ENCODE measurements at places on chromosomes 7 and 10.

DNA sequence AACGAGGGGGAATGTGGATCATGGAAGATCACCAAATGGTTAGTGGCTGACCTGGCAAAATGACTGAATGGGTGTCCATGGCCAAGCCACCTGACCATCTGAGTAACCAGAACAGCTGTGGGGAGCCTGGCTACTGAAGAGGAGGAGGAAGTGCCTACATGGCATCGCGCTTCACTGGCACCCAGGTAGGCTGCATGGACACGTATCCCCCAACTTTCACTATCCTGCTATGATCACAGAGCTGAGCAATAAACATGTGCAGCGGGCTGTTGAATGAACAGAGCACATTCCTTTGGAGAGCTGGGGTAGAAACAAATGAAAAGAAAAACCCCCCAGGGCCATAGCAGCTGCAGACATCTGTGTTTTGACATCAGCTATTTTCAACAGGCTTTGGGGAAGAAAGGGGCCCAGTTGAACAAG lies 6.5 kb downstream of the AKR1B1 start:
- no peak for DNase-seq

GRCh38 chr10:14617852-14618251 lies 156.8 kb downstream of the FAM107B start:
- DNase-seq: no peak

DNA sequence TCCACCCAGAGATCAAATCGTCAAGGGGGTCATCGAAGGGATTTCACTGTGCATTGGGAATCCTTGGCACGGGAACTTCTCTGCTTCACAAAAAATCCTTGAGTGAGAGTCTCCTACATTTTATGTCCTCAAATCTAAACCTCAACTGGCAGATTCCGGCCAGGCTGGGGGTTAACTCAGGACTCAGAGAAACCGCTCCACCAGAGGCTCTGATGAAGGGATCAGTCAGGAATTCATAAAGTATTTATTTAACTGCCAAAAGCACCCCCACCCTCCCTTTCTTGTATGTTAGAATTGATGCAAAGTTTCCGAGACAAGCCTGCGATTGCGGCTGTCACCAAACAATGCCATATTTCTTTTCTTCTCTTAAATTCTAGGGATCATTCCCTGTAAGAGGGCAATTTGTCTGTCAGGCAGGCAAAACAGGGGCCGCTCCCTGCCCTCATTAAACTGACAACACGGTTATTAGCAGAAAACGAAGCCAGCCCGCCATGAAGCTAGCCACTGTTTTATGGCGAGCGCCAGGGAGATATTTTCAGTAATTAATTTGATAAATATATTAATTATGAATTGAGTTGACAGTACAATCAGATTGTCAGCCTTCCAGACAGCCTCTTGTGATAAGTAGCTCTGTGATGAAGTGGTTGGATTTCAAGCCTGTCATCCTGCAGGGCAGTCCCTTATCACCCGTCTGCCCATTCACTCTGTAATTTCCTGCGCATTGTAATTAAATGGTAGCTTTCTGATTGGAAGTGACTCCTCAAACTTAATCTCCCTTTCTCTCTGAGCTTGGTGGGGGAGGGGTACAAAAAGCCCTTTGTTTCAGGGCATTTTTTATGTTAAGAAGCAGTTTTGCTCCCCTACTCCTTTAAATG lies 153.0 kb upstream of the GPR26 start:
- no peak for DNase-seq

DNA sequence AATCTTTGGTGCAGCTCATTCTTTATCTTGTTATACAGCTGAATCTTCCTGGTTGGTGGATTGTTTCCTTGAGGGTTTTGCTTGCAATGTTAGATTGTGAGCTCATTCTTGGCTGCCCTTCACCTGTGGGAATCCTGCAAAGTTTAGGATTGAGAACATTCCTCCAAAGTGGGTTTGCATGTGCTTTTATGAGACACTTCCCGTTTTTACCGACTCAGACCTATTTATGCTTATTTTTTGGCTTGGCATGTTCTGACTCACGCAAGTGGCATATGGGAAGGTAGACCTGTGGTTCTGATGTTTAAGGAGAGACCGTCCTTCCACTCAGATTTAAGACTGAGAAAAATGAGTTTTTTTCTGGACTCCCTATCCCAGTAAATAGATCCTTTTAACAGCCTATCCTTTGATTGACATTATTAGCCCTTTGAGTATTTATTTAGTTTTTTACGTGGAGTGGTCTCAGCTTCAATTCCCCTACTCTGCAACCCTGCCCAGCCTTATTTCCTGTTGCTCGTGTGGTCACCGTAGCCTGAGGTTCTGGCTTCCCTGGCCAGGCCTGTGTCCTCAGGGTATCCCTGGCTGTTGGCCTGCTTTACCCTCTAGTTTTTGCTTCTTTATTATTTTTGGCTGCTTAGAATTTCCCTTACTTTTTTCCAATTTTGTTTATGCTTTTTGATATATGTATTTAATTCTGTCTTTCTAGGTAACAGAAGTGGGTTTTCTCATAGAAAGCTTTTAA lies 13.4 kb upstream of the PRF1 start:
- DNase-seq: no peak

- peak; percentile 90 for DNase-seq
Measured at GRCh38 chr7:38232502-38233366, 40.7 kb downstream of the TARP start.

GRCh38 chr7:44434201-44434600 lies 56.3 kb downstream of the NUDCD3 start:
- no peak for DNase-seq

GRCh38 chr7:151687523-151688235 lies 168.0 kb upstream of the RHEB start:
- DNase-seq: no peak

DNA sequence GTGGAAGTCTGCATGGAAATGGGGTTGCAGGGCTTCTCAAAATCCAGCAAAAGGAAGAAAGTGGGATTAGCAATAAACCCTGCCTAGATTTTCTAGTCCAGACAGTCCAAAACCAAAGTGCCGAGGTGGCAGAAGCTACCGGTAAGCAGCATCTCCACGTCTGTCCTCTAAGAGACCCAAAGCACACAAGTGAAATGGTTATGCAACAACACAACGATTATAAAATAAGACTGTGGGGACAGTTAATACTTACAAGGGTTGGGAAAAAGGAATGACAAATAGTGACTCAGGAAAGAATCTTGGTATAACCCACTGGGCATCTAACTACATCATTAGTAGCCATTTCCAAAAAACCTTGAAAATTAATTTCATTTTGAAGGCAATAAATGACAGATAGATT lies 24.7 kb downstream of the CREB3L2 start:
- DNase-seq: no peak

DNA sequence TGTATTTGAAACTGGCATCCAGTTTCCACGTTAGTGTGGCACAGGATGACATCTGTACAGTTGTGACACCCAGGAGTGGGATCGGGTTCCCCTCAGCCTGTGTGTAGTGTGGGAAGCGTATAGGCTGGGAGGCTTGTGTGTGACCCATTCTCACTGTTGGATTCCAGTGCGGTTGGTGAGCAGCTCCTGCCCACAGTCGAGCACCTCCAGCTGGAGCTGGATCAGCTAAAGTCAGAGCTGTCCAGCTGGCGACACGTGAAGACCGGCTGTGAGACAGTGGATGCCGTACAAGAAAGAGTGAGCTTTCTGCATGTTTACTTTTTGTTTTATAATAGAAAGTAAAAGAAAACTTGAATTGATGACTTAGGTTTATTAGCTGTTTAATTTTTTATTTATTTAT lies 18.7 kb upstream of the GET4 start:
- DNase-seq: no peak

- DNase-seq: no peak
Measured at GRCh38 chr10:130234171-130234965, 98.2 kb downstream of the GLRX3 start.

GRCh38 chr10:111392159-111392558 lies 315.3 kb downstream of the ADRA2A start:
- no peak for DNase-seq

GRCh38 chr10:97888641-97889262 lies 39.1 kb downstream of the GOLGA7B start:
- no peak for DNase-seq

GRCh38 chr10:33355274-33355673 lies 20.8 kb upstream of the NRP1 start:
- DNase-seq: no peak

DNA sequence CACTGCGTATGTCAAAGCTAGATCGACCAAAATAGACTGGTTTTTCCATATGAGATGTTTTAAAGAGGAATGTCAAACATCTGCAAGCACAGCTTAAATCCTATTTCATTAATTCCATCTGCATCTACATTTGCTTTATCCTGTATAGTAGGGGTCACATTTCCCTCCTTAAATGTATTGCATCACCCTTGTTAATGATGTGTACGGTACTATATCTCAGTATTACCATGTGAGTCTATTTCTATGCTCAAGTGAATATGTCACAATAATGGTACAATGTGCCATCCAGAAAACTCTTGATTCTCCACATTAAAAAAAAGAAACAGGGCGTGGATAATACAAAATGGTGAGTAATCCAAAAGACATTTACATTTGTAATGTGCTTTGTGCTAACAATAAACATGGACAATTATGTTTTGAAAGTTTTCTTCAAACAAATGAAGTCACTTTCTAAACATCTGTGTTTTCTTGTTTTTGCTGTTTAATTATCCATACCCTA lies 56.6 kb downstream of the TWIST1 start:
- no peak for DNase-seq

DNA sequence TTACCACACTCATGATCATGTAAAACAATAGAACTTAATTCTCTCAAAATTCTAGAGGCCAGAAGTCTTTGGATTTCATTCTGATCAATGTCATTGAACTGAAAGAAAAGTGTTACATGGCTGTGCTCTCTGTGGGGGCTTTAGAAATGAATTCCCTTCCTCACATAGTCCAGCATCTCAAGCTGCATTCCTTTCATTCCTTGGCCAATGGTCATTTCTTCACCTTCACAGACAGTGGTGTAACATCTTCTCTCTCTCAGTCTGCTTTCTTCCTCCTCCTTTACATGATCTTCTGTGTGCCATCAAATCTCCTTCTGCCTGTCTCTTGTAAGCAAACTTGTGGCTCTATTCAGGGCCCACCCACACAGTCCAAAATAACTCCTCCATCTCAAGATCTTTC lies 735.3 kb downstream of the SUGCT start:
- DNase-seq: no peak

GRCh38 chr7:126608339-126608776 lies 644.4 kb downstream of the GRM8 start:
- DNase-seq: no peak

DNA sequence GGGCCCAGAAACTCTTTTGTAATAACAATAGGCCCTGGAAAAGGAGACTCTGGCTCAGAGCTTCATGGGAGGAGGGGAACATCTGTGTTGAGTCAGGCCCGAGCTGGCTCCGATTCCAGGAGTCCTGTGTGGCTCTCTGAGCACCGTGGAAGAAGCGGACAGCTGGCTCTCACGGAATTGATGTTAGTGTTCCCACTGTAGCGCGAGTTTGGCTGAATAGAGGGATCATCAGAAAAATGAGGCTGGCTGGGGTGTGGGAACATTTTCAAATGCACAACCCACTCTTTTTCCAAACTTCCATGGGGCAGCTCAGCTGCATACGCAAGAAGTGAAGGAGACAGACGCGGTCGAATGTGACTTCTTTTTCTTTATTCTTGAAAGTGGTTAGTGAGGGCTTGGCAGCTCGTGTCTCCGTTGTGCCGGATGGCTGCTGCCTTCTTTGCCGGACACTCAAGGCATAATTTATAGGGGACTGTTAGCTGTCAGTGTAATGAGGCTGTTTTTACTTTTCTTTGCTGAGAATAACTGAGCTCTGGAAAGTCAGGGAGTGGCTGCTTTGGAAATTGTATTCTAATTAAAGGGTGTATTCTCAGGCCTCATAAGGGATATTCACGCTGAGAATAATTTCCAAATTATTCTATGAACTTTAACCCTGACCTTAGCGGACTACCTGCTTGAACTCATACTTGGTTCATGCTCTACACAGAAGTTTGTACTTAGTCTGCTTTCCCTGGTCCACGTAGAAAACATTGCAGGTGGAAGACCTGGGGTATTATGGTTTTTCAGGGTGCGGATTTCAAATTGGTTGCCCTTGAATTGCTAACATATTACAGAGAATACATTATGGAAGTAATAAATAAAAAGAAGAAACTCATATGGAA lies 23.1 kb downstream of the MDFIC start:
- no peak for DNase-seq

DNA sequence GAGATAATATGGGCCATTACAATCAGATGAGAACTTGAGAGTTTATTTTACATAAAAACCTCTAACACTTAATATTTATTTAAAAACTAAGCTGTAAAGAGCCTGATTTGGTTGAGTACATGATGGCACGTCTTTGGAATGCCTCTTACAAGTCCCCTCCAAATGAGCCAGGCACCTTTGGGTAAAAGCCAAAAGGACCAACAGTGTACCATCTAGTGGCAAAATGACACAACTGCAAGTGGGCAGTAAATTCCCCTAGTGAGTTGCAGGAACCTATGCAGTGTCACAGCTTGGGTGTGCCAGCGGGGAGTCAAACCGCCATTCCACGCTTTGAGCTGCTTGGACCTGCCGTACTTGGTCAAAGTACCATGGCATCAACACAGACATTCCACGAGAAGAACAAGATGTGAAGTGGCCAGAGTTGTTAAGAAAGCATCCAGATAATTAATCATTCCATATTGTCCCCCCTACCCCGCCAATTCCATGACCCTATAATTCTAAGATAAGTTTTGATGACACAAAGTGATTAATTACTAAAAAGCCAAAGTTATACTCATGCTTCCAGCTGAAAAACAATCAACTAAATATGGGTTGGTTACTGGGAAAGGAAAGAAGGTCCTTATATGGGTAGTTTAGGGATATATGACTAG lies 115.2 kb downstream of the SORBS1 start:
- peak; percentile 41 for DNase-seq

DNA sequence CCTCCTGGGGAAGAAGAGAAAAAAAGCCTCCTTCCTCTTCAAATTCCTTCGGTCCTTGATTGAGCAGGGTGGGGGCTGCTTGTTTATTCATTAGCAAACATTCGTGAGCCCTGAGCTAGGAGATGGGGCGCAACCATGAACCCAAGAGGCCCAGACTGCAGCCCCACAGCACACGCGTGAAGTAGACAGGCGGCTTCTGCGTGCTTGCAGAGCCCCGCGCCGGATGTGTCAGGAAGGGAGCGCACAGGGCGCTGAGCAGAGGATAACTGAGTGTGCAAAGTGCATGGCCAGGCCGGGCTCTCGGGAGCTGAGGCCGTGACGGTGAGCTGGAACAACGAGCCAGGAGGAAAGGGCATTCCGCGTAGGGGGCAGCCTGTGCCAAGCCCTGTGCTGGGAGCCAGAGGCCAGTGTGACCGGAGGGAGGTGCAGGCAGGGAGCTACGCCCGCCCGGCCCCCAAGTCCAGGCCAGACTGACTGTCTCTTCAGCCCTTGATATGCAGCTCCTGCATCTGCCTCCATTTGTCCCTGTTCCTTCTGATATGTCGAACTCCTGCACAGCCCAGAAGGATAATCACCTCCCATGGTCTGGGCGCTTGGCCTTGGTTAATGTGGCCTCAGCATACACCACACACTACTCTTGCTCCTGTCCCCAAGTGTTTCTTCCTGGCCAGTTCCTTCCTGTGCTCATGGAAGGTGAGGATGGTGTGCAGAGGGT lies 4.6 kb downstream of the FOXL3 start:
- no peak for DNase-seq

Measured in CD4-positive, alpha-beta T cell treated with Interleukin-17A for 1 hour (primary cell).